ENCODE measurements at places on chromosomes 5 and 9.
A peak's percentile ranks its signal among the peaks of the same experiment; 100 is the strongest.

GRCh38 chr5:108459769-108460168 lies 77.9 kb upstream of the FBXL17 start:
- no peak for DNase-seq

DNA sequence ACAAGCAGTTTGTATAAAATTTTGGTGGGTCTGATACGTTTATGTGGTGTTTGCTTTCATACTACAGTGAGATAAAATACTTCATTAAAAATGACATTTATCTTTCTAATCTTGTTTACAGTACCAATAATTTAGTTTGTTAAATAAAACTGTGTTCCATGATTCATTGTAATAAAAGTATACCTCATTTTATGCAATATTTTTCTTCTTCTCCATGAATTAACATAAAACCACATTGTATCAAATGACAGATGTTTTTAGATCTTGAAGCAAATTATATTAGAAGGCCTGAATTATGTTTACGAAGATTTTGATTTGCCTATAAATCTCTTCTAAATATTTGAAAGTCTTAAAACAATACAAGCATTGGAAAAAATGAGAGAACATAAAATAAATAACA lies 1443.0 kb upstream of the CDH6 start:
- no peak for DNase-seq

GRCh38 chr5:11903121-11903613 lies 1.1 kb downstream of the CTNND2 start:
- no peak for DNase-seq

- DNase-seq = no peak
Measured at GRCh38 chr9:136740971-136741882, 1.5 kb downstream of the LCN10 start.

- no peak for DNase-seq
Measured at GRCh38 chr5:13919087-13919486, 25.4 kb downstream of the DNAH5 start.

DNA sequence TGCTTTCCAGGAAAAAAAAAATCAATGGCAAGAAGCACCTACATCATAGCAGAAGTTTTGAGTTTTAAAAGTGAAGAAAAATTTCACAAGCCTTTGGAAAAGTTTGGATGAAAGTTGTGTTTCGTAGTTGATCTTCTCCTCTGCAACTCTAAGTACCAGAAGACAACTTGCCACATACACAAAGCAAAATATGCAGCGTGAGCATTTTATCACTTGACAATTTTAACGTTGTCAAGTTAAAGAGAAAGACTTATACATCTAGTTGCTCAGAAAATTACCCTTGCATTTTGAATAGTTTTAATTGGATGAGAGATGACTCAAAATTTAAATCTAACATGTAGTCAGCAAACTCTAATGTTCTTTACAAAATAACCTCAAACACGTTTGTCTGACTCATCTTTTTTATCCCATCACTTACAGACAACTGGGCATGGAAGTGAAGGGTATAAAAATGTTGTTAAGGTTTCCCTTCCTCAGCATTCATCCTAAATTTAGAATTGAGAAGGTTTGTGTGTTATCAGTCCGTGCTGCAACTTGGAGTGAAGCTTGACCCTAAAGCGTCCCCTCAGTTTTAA lies 213.4 kb downstream of the MARCHF11 start:
- DNase-seq = peak; percentile 53

DNA sequence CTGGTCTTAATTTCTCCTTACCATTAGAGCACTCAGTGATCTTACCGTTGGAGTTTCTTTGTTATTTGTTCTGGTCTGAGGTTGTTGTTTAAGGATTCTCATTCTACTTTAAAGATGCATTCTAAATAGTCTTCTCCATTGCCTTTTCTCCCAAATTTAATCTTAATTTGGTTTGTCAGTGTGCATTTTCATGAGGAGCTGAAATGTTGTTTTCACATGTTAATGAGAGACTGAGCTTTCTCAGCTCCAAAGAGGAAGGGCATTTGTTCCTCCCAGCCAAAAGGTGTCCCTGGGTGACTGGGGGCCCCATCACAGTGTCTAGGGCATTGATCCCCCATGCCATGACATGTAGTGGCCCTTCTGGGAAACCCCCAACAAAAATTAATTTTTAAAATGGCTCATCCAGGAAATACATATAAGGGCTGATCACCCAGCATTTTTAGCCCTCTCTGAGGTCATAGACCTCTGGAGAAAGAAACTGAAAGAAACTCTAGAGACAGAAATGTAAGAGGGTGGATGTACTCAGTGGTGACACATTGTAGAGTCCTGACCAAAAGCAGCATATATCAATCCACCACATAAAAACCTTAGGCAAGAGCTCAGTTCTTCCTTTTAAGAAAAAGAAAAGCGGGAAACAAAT lies 240.4 kb upstream of the RAI14 start:
- peak; percentile 84 for DNase-seq

DNA sequence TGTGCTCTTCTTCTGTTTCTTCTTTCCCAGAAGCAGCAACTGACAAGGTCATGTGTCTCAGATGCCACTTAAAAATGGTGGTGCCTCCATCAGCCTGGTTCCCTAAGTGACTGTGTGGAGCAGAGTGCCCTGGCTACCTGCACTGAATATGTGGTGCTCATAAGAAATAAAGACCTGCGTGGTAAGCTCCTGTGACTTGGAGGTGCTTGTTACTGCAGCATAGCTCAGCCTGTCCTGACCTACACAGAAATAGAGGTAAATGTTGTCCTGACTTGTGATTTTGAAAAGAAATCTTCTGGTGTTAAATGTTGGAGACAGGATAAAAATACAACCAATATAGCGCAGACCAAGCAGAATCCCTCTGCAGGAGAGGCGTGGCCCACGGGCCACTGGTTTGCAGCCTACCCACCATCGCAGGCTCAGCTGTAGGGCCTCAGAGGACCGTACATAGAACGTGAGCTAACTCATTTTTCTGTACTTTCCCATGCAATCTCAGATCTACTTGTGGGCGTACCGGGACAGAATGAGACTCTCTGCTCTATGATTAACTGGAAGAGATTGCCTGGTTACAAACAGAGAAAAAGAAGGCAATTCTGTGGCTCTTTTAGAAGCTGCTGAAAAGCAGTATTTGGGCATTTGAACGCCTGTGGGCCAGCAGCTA lies 79.4 kb upstream of the UNC5A start:
- no peak for DNase-seq

DNA sequence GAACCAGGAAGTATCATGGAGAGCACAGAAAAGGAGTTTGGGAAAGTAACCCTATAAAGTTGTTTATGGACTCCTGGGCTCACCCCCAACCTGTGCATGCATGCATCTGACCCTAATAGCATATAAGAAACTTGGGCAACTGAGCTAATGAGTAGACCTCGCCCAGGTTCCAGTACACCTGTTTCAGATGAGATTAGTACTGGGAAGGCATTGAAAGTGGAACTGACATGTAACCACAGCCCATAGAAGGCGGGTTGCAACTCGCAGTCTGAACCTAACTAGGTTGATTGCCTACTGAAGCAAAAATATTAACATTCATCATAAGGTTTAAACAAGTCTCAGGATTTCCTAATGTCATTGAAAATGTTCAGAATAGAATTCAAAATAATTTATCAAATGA lies 87.0 kb downstream of the WNK2 start:
- DNase-seq = no peak

GRCh38 chr9:126146254-126147145 lies 180.1 kb upstream of the MVB12B start:
- peak; percentile 12 for DNase-seq

DNA sequence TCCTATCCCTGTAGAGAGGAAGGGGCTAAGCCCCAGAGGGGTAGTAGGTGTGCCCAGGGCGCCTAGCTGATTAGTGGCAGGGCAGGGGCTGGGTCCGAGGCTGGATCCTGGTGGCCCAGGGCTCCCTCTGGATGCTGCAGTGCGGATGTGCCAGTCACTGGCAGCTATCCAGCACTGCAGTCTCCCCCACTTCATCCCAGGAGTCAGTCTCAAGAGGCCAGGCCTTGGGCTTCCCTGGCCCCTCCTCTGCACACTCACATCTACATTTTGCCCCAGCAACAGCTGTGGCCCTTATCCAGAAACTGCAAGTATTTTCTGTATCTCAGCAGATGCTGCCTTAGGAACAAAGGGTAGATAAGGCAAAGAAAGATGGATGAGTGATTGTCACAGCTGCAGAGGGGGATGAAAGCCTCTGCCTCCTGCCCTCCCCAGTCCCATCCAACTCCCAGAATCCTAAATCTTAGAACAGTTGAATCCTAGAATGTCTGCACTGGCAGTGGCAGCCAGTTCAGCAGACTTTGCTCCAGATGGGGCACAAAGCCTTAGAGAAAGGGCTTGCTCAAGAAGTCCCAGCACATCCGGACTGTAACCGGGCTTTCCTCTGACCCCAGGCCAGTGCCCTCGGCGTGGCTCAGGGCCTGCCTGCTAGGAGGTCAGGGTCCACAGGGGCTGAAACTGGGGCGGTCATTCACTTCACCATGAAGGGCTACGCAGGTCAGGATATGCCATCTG lies 1.6 kb downstream of the ANXA6 start:
- DNase-seq = peak; percentile 16

DNA sequence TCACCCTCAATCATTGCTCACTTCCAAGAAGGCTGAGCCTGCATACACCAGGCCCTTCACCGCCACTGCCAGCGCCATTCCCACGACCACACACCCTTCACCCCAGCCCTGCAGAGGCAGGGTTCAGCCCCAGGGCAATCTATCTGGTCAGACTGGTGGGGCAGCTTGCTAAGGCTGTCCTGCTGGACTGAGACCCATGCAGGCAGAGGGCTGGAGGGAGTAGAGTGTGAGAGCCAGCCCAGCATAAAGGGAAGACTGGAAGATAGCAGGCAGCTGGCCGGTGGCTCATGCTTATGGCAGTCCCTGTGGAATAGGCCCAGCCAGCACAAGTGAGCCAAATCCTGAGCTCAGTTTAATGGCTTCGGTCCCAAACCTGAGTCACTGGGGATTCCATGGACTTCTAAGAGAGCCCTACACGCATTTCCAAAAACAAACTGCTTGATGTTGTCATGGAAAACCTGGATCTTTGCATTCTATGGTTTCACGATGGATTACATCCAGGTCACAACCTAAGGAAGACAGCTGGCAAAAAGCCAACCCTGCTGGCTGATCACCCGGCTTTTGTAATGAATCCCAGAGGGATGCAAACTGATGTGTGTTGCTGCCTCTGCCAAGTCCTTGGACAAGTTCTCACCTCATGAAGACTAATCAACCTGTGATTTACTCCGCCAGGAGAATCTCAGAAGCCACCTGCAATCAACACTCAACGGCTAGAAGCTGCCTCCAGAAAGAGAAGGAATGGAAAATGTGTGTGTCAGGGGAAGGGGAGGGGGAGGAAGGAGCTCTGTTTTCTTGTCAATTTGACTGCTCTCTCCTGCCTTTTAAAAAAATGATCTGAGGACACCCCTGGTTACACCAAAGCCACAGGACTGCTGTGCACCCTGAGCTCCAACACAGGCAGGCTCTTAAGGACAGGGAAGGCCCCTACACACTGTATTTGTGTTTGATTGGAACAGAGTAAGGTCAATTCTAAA lies 143.6 kb downstream of the LHFPL2 start:
- DNase-seq = peak; percentile 99

GRCh38 chr9:93906195-93906880 lies 48.8 kb downstream of the BARX1 start:
- DNase-seq = no peak

DNA sequence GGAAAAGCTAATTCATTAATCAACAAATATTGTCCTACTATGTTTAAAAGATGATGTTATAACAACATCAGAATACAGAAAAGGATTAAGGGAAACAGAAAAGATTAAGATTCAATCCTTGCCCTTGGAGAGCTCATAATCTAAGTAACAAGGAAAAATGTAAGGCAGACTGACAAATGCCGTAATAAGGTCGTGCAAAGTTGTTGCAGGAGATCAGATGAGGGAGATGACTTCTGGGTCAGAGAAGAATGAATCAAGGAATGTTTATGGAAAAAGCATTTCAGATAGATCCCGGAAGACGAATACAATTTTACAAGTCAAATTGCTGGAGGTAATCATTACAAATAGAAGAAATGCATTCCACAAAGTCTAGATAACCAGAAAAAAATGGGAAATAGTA lies 6.4 kb downstream of the ADAMTS6 start:
- no peak for DNase-seq

GRCh38 chr5:175861337-175862130 lies 9.8 kb upstream of the CPLX2 start:
- DNase-seq = no peak

DNA sequence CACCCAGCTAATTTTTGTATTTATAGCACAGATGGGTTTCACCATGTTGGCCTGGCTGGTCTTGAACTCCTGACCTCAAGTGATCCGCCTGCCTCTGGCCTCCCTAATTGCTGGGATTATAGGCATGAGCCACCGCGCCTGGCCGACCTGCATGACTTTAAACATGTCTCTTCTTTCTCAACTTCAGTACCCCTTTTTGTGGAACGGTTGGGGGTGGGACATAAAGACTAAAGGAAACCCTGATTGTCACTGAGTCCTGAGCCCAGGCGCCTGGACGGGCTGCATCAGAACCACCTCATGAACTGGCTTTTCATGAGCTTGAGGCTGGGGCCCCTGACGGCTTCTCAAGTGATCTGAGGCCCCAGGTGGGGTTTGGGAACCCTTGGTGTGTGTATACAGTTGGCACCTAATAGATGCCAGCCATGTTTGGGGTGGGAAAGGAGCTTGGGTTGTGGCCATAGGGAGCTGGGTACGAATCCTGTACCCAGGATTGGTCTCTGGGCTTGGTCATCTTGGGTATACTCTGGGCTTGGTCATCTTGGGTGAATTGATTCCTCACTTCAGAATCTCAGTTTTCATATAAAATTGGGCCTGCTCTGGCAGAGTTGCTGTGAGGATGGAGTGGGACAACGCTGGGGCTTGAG lies 2.2 kb downstream of the GRK6 start:
- DNase-seq = no peak

GRCh38 chr5:180281706-180282105 lies 10.2 kb downstream of the MAPK9 start:
- DNase-seq = no peak

DNA sequence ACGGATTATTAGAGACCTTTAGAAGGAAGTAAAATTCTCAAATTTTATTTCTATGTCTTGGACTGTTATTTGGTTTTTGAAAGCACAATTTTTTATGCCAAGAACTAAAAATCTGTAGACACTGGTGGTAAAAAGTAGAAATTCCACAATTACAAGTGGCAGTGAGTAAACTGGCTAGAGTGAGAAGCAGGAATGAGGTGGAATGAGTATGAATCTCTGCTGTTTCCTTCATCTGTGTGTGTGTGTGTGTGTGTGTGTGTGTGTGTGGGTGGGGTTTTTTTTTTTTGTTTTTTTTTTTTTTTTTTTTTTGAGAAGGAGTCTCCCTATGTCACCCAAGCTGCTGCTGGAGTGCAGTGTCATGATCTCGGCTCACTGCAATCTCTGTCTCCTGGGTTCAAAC lies 94.2 kb downstream of the TLE4 start:
- DNase-seq = no peak

GRCh38 chr5:38678076-38678475 lies 121.6 kb upstream of the LIFR start:
- no peak for DNase-seq

Measured in M059J (cell line).